Hepatocyte (in vitro differentiated cells): ENCODE measurements at places on chromosomes 5 and 9. TPM values are rescaled to one million over a fixed set of nuclear protein-coding genes. Genes with fewer than 3 reads are reported as not detected.

Gene FBP1
- total RNA-seq: 24.0 and 31.2 TPM in 2 replicates

Gene SLC1A1
- total RNA-seq: 50.7 and 52.9 TPM in 2 replicates

DNA sequence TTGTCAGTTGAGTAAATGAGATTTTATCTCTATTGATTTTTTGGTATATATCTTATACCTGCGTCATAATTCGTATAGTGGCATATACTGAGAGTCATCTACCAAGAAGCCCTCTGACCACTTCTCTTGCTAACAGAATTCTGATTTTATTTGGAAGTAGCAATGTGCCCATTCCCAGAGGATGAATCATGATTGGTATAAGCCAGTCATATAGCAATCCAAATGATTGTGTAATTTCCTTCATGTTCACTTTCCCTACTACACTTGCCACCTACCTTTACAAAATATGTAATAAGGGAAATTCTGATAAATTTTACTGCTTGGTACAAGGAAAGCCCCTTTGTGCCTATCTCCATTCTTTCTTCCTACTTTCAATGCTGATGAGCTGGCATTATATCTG, 16.1 kb upstream of the ZNF462 start:
- DNase-seq: no peak

DNA sequence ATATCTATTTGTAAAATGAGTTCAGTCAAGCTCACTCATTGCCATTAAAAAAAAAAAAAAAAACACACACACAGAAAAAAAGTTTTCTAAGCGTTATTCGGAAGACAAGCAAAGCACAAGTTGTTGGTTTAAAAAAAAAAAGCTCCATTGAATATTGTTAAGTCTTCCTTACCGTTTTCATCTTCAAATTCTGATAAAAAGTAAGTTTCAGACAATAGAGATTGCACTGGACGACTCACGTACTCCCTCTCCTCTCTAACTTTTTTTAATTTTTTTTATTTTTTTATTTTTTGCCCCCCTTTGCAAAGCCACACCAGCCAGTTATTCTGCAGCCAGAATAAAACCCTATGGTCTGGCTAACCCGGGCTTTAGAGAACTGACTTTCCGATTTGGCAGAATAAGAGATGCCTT, 544 bp downstream of the ADAMTS6 start:
- DNase-seq: peak; percentile 11

Gene B4GALT1
- total RNA-seq: 76.3 and 78.3 TPM in 2 replicates

Gene MARCHF6
- 91.1 and 105 TPM in 2 replicates for total RNA-seq

GRCh38 chr9:34994260-34994899, 4.8 kb downstream of the DNAJB5 start:
- peak; percentile 66 for DNase-seq

DNA sequence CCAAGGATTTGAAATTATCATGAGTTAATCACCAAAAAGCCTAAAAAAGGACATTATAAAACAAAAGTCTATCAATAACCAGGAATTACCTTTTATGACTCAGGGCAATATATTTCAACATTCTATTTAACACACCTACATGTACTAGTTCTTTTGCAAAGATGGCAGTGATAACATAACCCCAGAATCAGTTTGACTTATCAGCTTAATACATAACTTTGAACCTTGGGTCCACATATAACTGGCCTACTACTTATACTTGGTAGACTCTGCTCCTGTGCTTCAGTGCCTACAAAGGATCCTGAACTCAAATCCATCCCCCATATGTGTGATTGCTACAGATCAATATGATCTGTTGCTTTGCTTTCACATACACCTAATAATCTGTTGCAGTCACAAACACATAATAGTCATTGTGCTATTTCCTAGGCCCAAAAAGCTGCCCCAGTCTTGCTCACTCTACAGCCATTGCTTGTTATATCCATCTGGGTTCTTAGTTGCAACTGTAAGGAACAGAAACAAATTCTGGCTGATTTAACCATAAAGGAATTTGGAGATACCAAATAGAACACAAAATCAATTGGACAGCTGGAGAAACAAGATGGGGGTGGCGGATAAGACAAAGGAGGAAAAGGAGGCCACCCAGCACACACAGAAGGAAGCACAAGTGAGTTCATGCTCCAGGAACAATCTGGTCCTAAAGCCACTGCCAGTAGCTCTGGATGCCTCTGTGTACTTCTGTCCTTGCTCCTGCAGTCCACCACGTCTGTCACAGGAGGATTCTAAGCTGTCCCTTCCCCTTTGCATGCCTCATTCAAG, 25.5 kb downstream of the DEPDC1B start:
- DNase-seq: no peak

Gene ODF2
- 18.5 and 20.5 TPM in 2 replicates for total RNA-seq

GRCh38 chr5:120769312-120769872, 305.3 kb downstream of the PRR16 start:
- DNase-seq: no peak

- no peak for DNase-seq
Observed at GRCh38 chr5:33614039-33614438, 173.3 kb downstream of the TARS1 start.

GRCh38 chr9:88681434-88681833, 146.5 kb downstream of the NXNL2 start:
- no peak for DNase-seq

- DNase-seq: no peak
Observed at GRCh38 chr5:16612007-16612406, 4.8 kb downstream of the RETREG1 start.

- no peak for DNase-seq
Observed at GRCh38 chr5:181051841-181052671, 12.0 kb downstream of the BTNL9 start.

- no peak for DNase-seq
Observed at GRCh38 chr5:142007237-142007544, 5.6 kb downstream of the GNPDA1 start.

- DNase-seq: no peak
Observed at GRCh38 chr5:4520559-4520958, 619.6 kb upstream of the ADAMTS16 start.
